ENCODE measurements at places on chromosomes 5 and 9. TPM values are rescaled to one million over a fixed set of nuclear protein-coding genes. Genes with fewer than 3 reads are reported as not detected.

DNA sequence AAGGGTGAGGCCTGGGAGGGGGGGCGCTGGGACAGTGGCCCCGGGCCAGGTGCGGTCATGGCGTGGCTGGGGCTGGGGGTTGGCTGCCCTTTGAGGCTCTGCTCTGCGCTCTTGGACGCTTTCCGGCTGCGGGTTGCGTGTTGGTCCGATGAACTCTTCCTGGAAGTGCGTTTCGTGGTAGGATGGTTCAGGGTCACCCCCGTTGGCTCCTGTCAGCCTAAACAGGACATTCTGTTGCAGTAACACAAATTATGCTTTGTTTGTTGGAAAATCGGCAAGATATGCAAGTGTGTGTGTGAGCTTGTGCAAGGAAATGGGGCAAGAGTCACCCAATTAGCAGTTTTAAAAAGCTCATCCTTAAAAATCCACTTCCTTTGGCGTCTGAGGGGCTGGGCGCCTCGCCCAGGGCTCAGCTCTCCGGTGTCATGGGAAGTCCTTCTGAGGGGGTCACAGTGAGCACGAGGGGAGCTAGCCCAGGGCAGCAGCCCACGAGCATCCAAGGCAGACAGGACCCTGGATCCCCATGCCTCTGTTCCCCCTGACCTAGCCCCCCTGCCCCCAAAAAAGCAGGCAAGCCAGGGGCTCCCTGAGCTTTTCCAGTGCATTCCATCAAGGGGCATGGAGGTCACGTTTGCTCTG is 22.2 kb upstream of the RNU6ATAC start:
- H3K27ac ChIP-seq: no peak overlapping the region
- H3K36me3 ChIP-seq: no peaks in the 10 kb centered on the region
- no peak for DNase-seq
- H3K4me3 ChIP-seq: no peak overlapping the region
- H3K27me3 ChIP-seq: no peaks in the 10 kb centered on the region

DNA sequence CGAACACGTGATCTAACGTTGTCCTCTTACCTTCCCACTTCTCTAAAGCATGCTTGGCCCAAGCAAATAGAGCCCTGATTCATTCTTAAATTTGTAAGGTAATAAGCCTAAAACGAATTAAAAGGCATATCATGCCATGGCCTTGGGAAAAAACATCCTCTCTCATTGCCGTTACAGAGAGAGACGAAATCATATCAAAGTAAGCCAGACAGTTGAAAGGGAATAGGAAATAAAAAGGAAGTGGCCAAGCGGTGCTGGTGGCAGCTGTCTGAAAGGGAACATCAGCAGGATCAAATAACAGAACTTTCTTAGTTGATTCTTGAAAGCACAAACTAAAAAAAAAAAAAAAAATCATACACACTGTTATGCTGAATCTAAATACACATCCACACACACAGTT is 49.1 kb upstream of the CDH6 start:
- no peak overlapping the region for H3K27ac ChIP-seq
- H3K27me3 ChIP-seq: no peaks in the 10 kb centered on the region
- no peak for DNase-seq

DNA sequence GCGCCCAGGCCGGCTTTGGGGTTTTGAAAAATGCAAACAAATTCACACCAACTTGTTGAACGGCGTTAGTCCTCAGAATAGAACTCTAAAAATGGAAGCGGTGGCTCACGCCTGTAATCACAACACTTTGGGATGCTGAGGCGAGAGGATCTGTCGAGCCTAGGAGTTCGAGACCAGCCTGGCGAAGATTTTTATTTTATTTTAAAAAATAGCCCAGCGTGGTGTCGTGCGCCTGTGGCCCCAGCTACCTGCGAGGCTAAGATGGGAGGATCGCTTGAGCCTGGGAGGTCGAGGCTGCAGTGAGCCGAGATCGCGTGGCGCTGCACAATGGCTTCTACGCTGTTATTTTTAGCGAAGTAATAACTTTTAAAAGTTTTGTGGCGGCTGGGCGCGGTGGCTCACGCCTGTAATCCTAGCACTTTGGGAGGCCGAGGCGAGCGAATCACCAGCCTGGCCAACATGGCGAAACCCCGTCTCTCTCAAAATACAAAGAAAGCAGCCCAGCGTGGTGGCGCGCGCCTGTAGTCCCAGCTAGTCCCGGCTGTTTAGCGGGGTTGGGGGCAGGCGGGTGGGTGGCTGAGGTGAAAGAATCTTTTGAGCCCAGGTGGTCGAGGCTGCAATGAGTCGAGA is 694 bp upstream of the PLIN2 start:
- H3K4me3 ChIP-seq: peak overlapping the region; percentile 57
- peak; percentile 36 for DNase-seq
- peak overlapping the region; percentile 98 for H3K27ac ChIP-seq
- H3K27me3 ChIP-seq: no peaks in the 10 kb centered on the region
- no peaks in the 10 kb centered on the region for H3K4me1 ChIP-seq

DNA sequence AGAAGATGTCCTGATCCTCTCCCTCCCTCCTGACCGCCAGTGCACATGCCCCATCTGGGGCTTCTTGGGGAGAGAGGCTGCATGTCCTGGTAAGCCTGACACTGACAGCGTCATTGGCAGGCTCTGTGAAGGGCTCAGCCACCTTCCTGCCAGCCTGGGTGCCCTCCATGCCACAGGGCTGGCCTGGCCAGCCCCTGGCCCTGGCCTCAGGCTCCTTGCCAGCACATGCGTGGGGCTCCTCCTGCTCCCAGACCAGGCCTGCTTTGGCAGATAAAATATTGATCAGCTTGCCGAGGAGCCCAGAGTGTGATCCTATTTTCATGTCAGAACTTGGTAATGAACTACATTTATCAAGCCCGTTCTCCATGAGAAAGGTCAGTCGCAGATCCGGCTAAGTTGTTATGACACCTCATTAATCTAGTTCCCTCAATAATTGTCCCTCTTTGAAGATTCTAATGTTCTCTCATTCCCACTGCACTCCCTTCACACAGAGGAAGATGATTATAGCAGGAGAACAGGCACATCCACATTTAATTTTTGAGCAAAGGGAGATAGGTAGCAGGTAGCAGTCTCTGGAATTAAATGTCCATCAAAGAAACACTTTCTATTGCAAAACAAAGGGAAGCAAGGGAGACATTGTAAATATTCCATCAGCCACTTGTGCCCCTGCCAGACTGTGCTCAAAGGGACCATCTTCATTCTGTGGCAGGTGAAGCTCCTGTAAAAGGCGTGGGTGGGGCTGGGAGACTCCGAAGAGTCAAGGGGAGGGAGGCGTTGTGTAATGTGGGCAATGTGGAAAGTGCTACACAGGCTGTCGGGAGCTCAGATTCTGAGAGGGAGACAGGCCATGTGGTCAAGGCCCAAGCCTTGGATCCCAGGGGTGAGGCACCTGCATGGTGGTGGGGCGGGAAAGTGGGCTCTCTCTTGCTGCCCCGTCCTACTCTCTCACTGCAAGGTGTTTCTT is 272.0 kb downstream of the HSPA4 start:
- H3K4me3 ChIP-seq: no peak overlapping the region
- H3K36me3 ChIP-seq: no peaks in the 10 kb centered on the region
- no peak for DNase-seq
- no peaks in the 10 kb centered on the region for H3K4me1 ChIP-seq

DNA sequence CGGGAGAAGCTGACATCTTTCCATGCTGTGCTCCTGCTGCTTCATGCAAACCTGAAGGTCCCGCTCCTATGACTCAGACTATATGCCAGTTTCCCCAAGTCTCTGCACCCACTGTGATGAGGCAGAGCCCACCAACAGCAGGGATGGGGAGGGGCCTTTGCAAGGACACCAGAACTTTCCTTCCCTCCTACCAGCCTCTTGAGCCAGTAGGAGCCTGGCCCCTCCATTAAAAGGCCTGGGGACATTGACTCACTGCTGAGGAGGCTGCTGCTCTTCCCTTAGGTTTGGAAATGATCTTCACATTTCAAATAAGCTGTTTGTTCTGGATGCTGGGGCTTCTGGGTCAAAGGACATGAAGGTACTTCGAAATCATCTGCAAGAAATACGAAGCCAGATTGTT is 26.1 kb upstream of the CTSL start:
- H3K36me3 ChIP-seq: no peaks in the 10 kb centered on the region
- H3K4me1 ChIP-seq: no peaks in the 10 kb centered on the region
- H3K27ac ChIP-seq: no peak overlapping the region
- H3K27me3 ChIP-seq: no peaks in the 10 kb centered on the region
- DNase-seq: no peak

DNA sequence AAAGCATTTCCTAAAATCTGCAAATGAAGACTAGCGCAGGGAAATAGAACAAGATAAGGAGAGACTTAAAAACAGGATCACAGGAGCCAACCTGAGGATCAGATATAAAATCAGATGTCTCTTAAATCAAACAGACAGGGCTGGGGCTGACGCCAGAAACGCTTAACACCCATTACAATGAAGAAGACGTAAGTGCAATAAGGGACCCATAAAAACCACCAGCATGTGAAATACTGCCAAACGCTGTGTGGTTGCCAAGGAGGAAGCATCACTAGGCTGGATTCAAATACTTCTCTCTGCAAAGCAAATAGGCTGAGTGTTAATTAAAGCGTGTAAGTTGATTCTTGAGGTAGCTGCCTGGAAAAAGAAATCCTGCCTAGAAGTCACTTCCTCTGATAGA is 74.4 kb upstream of the ATP10B start:
- H3K4me3 ChIP-seq: no peak overlapping the region
- no peak overlapping the region for H3K27ac ChIP-seq
- no peaks in the 10 kb centered on the region for H3K4me1 ChIP-seq
- DNase-seq: no peak

DNA sequence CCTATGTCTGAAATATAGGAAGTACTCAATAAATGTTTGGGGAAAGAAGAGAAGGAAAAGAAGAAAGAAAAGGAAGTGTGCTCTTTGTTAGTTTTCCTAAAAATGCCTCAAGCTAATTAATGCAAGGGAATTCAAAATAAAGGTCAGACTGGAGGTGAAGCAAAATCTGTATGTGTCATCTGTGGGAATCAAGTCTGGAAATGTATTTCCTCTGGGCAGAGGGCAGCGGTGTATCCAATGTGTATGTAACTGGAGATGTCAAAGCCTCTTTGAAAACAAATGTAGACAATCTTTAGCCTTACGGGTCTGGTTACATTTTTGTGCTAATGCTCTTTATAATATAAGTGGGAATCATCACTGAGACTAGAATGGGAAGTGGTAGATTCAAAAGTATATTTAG is 471.4 kb downstream of the MAN2A1 start:
- no peaks in the 10 kb centered on the region for H3K27me3 ChIP-seq
- no peaks in the 10 kb centered on the region for H3K4me1 ChIP-seq
- no peak overlapping the region for H3K27ac ChIP-seq
- H3K4me3 ChIP-seq: no peak overlapping the region
- no peaks in the 10 kb centered on the region for H3K36me3 ChIP-seq
- no peak for DNase-seq

DNA sequence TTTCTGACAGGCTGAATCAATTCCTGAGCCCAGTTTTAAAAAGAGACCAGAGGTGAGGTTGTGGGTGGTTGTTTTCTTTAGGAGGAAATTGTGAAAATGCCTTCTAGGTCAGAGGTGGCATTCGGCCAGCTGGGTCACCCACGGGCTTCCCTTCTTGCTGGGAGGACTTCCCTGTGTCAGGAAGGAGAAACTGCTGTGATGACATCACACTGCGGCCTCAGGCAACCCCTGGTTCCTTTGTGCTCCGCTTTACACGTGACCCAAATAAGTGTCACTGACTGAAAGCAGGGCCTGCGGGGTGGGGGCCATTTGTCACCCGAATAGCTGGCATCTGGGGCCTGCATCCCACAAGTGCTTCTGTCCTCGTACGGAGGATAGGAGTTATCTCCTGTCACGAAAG is 39.7 kb downstream of the FABP6 start:
- H3K27me3 ChIP-seq: no peaks in the 10 kb centered on the region
- DNase-seq: peak; percentile 73
- no peaks in the 10 kb centered on the region for H3K4me1 ChIP-seq
- no peak overlapping the region for H3K27ac ChIP-seq

GRCh38 chr9:6007058-6007769 is 8.2 kb downstream of the RANBP6 start:
- peak; percentile 68 for DNase-seq
- H3K4me1 ChIP-seq: peaks cover 14% of the 10 kb centered on the region
- H3K4me3 ChIP-seq: peak overlapping the region; percentile 73
- no peaks in the 10 kb centered on the region for H3K27me3 ChIP-seq
- H3K36me3 ChIP-seq: no peaks in the 10 kb centered on the region

DNA sequence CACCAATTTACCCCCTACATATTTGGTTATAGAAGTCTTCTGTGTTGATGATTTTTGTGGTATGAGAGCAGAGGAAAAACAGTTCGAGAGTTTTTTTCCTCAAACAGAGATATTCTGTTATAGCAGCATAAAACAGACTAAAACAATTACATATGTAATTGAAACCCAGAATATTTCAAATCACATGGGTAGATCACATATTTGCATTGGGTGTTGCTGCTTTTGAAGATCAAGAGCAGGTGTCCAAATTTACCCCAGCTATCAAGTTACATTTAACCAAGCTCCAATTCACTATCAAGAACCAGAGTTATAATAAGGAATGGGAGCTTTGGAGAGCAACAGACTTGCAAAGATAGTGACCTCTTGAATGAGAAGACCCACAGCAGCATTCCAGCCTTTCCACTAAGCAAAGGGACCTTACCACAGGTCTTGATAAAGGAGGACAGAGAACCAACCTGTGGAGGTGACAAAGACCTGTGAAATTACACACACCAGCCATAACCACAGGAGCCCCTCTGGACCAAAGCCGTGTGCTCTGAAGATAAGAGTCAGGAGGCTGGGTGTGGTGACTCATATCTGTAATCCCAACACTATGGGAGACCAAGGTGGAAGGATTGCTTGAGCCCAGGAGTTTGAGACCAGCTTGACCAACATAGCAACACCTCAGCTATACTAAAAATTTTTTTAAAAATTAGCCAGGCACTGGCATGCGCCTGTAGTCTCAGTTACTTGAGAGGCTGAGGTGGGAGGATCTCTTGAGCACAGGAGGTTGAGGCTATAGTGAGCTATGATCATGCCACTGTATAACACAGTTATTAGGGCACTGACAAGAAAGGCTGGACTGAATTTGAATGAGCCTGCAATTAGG is 4.0 kb upstream of the CCL28 start:
- H3K4me1 ChIP-seq: no peaks in the 10 kb centered on the region
- DNase-seq: no peak
- no peak overlapping the region for H3K4me3 ChIP-seq

DNA sequence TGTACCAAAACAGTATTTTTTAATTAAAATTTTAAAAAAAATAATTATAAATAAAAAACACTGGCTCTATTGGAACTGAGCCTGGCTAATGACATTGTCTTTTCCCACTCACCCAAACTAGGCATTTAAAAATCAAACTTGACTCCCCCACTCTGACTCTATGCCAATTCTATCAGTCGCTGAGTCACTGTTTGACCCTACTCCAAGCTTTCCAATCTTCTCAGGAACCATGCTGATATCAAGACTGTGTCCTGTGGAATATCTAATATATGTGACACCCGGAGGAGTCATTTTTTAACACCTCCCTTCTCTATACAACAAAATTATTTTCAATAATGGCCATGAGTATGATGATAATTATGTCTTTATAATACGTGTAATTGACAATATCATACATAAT is 171.6 kb upstream of the RASEF start:
- H3K4me3 ChIP-seq: no peak overlapping the region
- no peaks in the 10 kb centered on the region for H3K36me3 ChIP-seq
- H3K27ac ChIP-seq: no peak overlapping the region
- no peaks in the 10 kb centered on the region for H3K27me3 ChIP-seq
- H3K4me1 ChIP-seq: no peaks in the 10 kb centered on the region

SLC6A18 gene
- total RNA-seq: not detected
